ENCODE measurements at places on chromosomes 11 and 22. TPM values are rescaled to one million over a fixed set of nuclear protein-coding genes. Genes with fewer than 3 reads are reported as not detected.

Gene C22orf31
- not detected for total RNA-seq

Gene SCGB1C1
- total RNA-seq: not detected

Gene RNF215
- total RNA-seq: 18.3 TPM

Gene GP1BB
- total RNA-seq: not detected

Gene SMIM35
- not detected for total RNA-seq

Gene SCGB1A1
- total RNA-seq: not detected

Gene SLC37A4
- 9.7 TPM for total RNA-seq

Measured in smooth muscle cell of the coronary artery (primary cell).